ENCODE measurements at places on chromosomes 12 and 14.

DNA sequence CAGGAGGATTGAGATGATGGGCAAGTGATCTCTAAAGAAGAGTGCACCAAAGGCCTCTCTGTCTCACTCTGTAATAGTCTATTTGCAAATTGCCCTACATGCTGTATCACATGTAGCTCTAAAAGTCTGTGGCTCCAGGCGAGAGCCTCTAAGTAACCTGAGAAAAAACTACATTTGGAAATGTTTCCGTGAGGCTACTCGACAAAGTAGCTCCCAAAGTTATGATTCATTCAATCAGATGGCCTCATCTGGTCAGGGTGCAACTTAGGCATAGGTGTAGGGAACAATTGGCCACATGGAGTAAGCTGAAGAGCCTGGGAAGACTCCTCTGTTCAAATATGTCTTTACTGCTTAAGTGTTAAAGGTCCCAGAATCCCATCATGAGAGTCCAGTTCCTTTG lies 155.4 kb upstream of the PLEKHG7 start:
- DNase-seq, result no peak

DNA sequence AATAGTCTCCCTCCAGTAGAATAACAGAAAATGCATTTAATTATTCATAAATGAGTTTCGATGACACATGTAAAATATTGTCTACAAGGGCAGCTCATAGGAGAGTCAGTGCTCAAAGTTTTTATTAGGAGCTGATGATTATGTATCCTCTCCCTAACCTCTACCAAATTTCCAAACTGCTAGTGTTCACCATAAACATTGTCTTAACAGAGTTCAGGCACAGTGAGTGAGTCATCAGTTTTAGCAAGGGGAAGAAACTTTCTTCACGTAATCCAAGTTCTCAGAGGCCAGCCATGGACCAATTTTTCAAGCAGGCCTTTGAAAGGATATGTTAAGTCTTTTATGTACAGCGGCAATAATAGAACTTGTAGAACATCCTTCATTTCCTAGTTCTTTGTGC lies 649.2 kb upstream of the MIS18BP1 start:
- no peak for DNase-seq

- no peak for DNase-seq
Observed at GRCh38 chr12:131721548-131721947, 10.7 kb downstream of the SFSWAP start.

GRCh38 chr12:81450920-81451739 lies 308.0 kb downstream of the PPFIA2 start:
- peak; percentile 84 for DNase-seq

DNA sequence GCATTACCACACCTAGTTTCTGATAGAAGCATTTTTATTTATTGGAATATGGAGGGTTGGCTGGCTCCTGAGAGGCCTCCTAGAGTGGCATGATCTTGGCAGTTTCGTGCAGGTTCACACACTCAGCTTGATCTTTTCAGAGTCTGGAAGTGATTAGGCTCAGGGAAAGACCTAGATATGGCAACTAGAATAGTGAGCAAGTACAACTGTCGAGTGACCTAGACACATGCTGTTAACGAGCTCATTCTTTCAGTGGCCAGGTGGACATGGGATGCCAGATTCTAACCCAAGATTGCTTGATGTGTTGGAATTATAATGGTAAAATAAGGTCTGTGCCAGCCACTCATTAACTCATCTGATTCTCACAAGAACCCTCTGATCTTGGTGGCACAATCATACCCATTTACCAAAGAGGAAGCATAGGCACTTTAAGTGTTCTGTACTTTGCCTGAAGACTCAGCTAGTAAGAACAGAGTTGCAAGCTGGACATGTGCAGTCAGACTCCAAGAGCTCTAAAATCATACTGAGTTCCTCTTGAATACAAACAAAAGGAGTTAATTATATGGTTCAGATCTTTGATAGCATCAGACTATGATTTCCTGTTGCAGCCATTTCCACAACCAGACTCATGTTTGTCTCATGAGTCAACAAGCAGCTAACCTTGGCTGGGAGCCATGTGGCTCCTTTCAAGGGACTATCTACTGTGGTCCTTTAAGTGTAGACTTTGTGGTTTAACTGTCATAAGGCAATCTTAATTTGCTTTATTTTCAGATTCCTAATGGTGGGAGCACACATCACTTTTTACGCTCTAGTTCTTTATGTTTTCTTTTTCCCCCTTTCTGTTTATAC lies 144.2 kb downstream of the PLEKHA5 start:
- DNase-seq, result peak; percentile 75

GRCh38 chr14:36931791-36932190 lies 240.6 kb downstream of the SLC25A21 start:
- no peak for DNase-seq

- no peak for DNase-seq
Observed at GRCh38 chr14:95200404-95200803, 43.1 kb upstream of the DICER1 start.

DNA sequence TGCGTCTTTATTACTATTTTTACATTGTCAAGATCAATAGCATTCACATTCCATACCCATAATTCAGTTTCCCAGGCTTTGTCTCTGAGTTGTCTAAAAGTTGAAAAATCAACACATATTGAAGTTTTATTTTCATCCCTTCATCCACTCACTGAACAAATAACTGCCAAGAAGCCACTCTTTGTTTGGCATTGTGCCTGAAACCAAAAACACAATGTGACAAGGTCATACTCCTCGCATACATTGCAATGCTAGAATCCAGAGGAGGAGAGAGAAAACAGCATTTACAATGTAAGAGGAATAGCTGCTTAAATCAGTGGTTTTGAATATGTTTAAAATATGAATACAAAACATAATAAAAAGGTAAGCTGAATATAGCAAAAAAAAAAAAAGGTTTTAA lies 71.8 kb downstream of the CCDC60 start:
- no peak for DNase-seq

- DNase-seq, result no peak
Observed at GRCh38 chr14:22088614-22089342, 415.2 kb upstream of the OR4E1 start.

DNA sequence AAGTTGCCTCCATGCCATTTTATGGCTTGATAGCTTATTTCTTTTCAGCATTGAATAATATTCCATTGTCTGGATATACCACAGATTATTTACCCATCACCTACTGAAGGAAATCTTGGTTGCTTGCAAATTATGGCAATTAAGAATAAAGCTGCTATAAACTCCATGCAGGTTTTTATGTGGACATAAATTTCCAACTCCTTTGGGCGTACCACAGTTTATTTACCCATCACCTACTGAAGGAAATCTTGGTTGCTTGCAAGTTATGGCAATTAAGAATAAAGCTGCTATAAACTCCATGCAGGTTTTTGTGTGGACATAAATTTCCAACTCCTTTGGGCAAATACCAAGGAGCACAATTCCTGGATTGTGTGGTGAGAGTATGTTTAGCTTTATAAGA lies 12.6 kb upstream of the PLEKHH1 start:
- no peak for DNase-seq

DNA sequence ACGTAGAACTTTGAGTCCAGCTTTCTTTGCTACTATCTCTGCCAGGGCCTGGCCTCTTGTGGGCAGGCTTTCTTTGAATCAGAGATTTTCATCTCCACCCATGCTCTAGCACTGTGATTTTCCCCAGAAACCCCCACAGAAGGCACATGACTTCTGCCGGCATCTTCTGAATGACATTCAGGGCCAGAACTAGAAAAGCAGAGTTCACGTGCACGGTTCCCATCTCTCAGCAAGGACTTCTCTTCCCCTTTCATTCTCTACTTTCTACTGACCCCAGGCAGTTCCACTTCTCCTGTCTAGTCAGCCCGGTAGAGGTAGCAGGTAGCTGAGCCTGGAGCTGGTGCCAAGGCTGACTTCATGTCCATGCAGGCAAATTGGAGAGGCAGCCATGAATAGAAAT lies 26.9 kb downstream of the BATF start:
- DNase-seq, result no peak

DNA sequence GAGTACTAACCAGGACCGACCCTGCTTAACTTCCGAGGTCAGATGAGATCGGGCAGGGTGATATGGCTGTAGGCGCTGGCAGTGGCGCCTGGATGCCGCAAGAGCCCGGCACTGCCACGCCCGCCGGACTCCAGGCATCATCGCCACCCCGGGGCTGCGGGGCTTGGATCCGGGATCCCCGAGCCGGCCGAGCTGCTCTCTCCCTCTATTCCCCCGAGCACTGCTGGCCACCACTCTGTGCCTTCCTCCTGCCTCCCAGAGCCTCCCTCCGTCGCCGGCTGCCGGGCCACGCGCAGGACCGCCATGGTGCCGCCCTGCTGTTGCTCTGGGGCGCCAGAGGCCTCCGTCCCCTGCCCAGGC lies 153.2 kb upstream of the ALG10B start:
- DNase-seq, result no peak

- no peak for DNase-seq
Observed at GRCh38 chr14:23639891-23640523, 3.8 kb downstream of the DHRS2 start.

DNA sequence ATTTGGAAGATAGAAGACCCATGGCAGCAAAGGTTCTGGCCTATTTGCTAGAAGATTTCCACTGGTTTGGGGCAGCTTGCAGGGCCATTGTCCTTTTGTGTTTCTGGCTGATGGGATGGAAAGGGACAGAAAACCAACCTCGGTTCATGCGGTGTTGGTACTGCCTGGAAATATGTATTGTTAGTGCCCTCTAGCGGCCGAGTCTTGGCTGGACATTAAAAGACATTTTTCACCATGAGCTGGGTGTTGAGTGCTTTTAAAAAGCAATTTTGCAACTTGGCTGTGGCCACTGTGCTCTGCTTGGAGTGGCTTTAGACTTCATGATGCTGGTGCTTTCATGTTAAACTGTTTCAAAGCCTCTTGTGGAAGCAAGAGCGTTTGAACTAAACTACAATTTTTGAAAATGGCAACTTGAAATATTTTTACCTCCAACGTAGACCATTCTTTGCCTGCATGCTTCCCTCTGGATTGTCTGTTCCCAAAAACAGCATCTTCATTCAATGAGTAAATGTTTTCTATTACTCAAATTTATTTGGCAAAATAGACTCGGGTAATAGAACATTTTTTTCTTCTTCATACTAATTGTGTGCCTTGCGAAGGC lies 102.7 kb upstream of the TBX5 start:
- peak; percentile 13 for DNase-seq

- DNase-seq, result peak; percentile 13
Observed at GRCh38 chr12:56104815-56105608, 653 bp downstream of the PA2G4 start.

DNA sequence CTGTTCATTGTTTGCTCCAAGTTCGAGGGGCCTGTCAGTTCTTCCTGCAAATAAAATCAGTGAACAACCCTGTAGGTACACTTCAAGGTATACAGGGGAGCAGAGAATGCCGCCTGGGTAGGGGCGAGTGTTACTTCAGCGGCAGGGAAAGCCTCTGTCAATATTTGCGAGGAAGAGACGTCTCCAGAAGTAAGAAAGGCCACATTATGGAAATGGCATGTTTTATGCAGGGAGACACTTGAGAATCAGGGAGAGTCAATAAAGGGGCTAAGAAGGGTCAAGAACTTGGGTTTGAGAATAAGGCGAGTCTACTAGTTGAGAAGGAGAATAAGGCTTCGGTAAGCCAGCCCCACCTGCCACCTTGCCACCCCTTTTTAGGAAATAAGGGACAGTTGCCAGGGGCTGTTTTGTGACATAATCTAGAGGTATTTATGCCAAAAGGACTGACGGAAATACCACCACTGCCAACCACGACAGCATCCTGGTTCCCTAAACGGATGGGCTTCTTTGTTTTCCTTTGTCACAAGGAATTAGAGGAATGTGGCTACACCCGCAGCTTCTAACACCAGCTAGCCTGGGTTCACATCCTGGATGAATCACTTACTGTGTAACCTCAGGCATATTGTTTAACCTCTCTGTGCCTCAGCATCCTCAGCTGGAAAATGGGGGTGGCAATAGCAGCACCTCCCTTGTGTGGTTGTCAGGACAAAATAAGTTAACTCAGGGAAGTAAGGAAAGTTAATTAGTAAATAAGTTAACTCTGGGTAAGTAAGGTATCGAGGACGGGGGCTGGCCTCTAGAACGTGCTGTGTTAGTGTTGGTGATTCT lies 67.7 kb downstream of the EID3 start:
- DNase-seq, result no peak

DNA sequence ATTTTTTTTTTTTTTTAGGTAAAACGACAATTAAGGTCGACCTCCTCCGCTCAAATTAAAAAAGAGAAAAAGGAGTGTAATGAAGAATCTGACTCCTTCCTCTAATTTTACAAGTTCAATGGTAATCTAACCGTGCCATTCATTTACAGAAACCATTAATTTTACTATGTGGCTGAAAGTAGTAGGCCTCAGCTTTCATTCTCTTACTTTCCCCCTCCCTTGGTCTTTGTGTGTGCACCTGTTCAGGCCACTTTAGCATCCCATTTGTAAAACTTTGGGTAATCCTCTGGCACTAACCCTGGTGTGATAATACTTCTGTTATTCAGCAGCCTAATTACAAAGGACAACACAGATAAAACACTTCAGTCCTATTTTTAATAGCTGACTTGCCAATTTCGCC lies 128.1 kb downstream of the ASCL1 start:
- peak; percentile 69 for DNase-seq

DNA sequence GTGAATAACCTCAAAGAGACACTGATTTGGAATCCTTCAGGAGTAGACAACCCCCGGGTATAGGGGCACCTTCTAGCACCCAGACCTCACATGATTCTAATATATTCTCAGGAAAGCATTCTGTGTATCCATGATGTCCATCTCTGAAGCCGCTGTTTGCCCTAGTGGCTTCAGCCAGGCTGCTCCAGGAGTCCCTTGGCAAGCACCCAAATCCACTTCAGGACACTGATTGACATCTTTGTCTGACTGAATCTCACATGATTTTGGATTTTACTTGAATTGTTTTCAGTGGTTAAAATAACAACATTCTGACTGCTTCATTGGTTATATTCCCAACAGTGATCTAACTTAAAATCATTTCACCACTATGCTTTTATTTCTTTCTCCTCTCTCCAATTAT lies 390.5 kb upstream of the CLEC14A start:
- DNase-seq, result no peak

DNA sequence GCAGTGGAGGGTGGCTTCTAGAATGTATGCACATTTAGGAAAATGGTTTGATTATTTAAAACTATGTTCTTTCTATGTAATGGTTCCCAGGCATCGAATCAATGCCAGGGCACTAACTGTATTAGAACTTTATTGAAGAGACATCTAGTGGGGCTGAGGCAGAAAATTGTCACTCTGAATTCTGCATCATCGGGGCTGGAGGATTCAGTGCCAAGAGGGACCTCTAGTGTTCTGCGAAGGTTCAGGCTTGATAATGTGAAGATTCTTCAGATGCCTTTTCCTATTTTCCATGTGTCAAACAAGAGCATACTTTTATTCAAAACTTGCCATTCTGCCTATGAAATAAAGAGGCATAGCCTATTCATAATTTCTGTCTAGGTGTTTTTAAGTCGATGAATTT lies 146.3 kb downstream of the CAND1 start:
- DNase-seq, result peak; percentile 55

- DNase-seq, result no peak
Observed at GRCh38 chr14:23438101-23438971, 2.9 kb upstream of the MYH7 start.
